Kidney capillary endothelial cell (primary cell): ENCODE measurements at places on chromosomes 5 and 9.

DNA sequence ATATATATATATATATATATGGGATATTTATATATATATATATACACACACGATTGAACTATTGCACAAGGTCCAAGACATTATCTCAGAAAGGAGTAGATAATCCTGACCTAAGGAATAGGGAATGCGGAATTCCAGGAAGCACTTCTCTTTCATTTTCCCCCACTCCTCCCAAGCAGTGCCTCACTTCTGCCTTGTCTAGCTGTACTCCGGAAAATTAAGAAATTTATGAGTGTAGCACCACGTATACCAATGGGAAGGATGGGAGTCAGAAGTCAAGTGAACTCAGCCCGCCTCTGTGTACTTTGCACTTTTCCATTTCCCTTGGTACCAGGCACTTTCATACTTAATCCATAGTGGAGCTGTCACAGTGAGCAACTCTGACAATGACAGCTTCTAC is 10.9 kb downstream of the SLC36A1 start:
- no peak for DNase-seq

GRCh38 chr5:57989378-57989777 is 470.5 kb downstream of the PLK2 start:
- no peak for DNase-seq

DNA sequence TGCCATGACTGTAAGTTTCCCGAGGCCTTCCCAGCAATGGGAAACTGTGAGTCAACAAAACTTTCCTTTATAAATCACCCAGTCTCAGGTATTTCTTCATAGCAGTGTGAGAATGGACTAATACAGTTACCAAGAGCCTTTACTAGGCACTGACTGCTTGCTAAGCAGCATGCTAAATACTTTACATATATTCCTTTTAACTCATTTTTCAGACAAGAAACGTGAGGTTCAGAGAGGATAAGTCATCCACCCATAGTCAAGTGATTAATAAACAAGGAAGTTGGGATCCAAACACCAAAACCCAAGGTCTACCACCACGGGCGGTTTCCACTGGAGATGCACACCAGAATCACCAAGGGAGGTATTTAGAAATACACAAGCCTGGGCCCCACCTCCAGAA is 50.8 kb downstream of the GABBR2 start:
- DNase-seq: no peak

- no peak for DNase-seq
Measured at GRCh38 chr5:3827624-3828023, 232.0 kb downstream of the IRX1 start.

- DNase-seq: no peak
Measured at GRCh38 chr5:138022912-138023311, 10.0 kb downstream of the FAM13B start.
